ENCODE measurements at places on chromosomes 12 and 14.

DNA sequence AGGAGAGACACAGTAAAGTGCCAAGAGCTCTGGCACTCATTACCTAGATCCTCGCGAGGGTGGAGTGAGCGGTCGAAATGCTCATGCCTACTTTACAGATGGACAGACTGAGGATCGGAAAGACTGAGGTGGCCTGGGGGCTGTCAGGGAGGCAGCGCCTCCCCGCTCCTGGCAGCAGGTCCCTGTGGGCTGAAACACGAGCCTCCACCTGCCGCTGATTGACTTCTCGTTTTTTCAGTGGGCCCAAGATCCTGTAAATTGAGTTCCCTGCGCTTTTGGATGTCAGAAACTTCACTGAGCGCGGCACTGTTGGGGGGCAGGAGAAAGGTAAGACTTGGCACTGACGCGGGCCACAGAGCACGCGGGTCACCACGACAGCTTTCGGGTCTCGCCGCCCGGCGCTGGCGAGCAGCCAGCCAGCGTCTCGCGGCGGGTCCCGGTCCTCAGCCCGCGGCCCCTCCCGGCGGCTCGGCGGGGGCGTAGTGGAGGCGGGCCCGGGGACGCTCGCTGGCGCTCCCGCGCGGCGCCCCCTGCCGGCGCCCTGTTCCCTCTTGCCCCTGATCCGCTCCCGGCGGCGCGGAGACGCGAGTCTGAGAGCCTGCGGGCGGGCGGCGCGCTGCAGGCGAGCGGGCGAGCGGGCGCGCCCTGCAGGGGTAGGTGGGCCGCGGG, 552 bp upstream of the SCN8A start:
- peak; percentile 64 for DNase-seq

- DNase-seq = peak; percentile 76
Measured at GRCh38 chr14:30553311-30553989, 5.5 kb upstream of the G2E3 start.

DNA sequence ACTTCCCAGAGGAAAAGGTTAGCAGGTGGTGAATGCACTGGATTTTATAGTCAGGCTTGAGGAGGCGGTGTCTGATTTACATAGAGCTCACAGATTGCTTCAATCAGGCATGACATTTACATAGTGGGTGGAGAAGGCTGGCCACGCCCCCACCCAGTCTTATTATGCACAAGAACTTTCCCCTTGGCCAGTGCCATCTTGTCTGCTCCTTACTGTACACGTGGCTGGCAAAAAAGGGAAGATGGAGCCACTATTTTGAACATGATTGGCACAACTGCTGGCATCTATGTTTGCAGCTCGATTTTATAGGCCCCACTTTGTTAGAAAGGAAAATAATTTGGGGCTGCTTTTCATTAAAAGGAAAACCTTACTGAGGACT, 10.9 kb upstream of the LGMN start:
- peak; percentile 44 for DNase-seq

DNA sequence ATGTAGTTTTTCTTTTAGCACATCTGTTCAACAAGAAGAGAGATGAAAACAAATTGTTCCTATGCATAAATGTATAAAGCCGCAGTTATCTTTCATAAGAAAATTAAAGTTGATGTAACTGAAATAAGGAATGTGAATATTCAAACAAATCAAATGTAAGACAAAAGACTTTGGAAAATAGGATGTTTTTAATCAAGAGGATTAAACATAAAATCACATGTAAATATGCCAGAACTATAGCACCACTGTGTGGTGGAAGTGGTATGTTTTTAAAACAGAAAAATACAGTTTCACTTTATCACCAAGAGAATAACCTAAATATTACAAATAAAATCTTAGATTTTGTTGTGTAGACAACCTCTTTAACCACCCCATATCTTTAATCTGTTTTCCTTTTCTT, 40.4 kb downstream of the CAPS2 start:
- DNase-seq = peak; percentile 52
